ENCODE measurements at places on chromosomes 12 and 14.

GRCh38 chr12:32012249-32012785 is 53.1 kb downstream of the RESF1 start:
- DNase-seq: no peak

- no peak for DNase-seq
These were observed 3.5 kb downstream of the CLEC9A start for GRCh38 chr12:10033783-10034545.

GRCh38 chr12:93616584-93617101 is 44.2 kb downstream of the SOCS2 start:
- no peak for DNase-seq

- no peak for DNase-seq
These were observed 94.7 kb downstream of the CHST11 start for GRCh38 chr12:104551313-104551931.

DNA sequence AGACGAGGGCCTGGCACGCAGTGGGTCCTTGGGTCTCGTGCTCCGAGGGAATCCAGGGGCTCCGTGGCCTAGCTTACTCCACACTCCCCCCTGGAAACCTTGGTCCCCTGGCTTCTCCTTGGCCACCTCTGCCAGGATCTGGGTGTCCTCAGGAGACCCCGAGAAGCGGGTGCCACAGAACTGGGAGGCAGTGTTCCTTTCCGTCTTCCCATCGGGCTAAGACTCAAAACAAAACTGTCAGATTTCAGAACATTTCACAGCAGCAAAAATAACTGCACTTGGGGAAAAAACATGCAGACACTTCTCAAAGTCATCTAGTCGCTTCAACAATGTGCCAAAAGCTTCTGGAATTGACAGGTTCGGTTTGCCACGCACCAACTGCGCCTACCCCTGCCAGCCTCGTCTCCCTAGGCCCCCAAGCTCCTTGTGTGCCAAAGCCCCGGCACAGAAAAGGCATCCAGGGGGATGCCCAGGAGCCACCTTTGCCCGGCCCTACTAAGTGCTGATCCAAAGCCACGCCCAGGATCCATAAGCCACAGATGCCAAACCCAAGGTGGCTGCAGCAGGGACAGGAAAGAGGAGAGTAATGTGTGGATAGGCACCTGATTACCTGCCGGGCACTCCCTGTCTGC is 58.4 kb upstream of the DIO3 start:
- DNase-seq: no peak

DNA sequence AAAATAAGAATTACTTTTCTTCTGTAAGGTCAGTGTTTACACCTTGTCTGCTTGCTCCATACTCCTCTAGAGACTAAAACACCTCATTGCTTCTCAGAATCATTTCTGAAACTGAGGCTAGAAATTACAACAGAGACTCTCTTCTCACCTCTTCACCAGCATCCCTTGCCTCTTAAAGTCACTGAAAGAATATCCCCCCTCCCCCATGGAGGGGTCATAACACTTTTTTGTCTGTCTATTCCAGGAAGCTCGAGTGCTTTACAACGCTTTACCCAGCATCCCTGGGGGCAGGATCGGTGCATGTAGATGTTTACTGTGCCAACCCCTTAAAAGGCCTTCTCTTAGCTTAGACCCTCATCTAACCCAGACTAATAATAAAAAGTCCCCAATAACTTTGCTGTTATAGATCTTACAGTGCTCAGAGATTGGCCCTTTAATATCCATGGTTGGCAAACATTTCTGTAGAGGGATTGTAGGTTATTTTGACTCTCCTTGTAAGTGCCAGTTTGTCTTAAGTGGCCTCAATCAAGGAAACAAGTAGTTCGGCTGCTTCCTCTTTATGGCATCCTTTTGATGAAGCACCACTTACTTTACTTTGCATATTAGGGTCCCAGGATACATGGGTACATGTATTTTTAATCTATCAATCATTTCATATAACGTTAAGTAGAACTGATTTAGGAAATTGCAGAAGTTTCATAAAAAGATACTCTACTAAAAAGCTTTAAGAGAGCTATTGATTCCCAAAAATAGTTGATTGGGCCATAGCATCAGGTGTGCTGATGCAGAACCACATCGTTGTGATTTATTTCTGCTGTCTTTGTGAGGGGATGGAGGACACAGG is 29.3 kb downstream of the PRKCH start:
- DNase-seq: peak; percentile 82

DNA sequence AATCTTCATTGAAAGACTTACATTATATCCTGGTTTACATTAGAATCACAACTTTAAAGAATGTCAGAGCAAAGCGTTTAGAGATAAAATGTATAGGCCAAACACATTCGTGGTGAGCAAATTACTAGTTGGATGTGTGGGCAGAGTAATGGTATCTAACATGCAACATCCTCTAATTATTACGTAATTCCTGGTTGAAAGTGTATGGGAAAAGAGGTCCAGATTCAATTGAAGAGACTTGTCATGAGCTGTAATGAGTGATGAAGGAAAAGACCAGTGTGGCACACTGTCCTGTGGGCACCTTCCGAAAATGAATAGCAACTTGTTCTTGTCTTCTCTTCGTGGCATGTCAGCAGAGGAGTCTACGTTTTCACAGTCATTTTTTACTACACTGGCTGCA is 192.8 kb downstream of the LRIG3 start:
- DNase-seq: no peak

DNA sequence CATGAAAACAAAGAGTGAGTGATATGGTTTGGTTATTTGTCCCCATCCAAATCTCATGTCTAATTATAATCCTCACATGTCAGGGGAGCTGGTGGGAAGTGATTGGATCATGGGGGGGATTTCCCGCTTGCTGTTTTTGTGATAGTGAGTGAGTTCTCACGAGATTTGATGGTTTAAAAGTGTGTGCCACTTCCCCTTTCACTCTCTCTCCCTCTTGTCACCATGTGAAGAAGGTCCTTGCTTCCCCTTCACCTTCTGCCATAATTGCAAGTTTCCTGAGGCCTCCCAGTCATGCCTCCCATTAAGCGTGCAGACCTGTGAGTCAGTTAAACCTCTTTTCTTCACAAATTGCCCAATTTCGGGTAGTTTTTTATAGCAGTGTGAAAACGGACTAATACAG is 2.1 kb upstream of the ATXN7L3B start:
- no peak for DNase-seq

DNA sequence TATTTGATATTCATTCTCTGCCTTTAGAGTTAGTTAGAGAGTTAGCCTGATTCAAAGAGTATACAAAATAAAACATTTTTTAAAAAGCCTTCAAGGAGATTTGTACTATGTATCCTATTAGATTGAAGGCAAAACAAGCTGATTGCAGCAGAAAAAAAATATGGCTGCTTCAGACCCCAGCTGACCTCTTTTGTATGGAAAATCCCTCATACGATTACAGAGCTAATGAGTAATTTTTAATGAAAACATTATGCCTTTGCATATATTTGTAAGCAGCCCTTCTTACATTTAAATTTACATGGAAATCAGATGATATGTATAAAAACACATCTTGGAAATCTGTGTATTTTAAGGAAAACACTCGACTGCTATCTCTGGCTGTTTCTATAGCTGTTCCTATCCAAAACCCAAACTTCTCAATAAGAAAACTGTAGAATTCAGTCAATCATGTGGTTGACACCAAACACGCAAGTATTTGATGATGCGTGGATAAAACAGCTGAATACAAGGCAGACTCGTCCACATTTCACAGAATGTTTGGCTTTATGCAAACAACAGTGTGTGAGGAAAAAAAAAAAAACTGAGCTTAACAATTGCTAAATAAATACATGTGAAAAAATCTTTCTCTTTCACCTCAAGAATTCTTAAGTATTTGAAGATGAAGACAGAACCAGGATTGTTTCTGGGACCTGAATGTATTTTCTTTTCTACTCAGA is 275.3 kb downstream of the EGLN3 start:
- DNase-seq: no peak

DNA sequence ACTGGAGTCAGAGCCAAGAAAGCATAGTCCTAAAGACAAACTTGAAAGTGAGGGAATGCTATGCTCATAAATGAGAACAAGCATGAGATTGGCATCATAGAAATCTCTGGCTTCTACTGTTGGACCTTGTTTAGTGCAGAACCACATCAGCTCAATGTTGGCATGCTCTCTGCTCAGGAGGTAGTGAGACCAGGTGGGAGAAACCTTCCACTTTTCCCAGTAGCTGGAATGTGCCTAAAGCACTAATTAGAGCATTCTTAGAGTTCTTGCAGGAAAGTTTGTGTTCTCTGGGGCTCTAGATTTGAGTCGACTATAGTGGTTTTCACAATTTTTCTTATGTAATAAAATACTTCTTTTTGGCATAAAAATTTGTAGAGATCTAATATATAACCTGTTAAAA is 159.7 kb upstream of the PRICKLE1 start:
- DNase-seq: no peak

GRCh38 chr12:18217966-18218365 is 43.4 kb upstream of the PIK3C2G start:
- no peak for DNase-seq

- no peak for DNase-seq
These were observed 28.9 kb upstream of the CCT2 start for GRCh38 chr12:69556383-69556782.

DNA sequence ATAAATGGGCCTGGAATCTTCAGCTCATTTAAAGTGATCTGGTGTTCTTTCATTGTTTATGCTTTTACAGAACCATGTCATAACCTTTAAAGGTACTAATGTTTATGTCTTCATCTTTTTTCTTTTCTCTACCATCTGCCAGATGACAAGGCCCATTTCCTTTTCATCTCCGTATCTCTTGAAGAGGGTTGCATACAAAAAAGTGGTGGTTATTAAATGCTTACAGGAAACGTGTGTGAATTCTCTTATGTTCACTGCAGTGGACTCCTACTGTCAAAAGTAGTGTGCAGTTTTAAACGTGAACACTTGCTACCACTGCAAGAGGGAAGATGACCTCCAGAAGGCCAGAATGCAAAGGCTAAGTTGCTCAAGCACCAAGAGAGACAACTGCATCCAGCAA is 91.4 kb downstream of the TTC7B start:
- no peak for DNase-seq

- DNase-seq: no peak
These were observed 29.3 kb upstream of the ANKRD9 start for GRCh38 chr14:102538602-102539543.

GRCh38 chr14:67911562-67911961 is 92.0 kb downstream of the RAD51B start:
- no peak for DNase-seq

DNA sequence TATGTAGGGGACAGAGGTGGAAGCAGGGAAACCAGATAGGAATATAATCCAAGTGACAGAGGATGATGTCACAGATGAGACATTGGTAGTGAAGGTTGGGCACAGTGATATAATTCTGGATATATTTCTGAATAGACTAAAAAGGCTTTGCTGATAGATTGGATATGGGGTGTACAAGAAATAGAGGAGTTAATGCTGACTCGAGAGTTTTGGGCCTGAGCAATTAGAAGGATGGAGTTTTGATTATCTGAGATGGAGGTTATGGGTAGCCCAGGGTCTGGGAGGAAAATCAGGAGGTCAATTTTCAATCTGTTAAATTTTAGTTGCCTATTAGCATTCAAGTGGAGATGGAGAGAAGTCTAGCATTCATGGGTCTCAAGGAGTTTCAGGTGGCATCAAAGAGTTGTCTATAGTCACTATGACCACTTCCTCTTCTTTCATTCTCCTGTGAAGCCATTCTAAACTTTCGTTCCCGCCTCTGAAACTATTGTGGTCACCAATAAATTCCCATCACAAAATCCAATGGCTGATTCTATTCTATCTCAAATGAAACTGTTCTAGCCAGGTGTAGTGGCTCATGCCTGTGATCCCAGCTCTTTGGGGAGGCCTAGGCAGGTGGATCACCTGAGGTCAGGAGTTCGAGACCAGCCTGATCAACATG is 10.6 kb upstream of the ANO6 start:
- no peak for DNase-seq
